Activated CD8-positive, alpha-beta memory T cell treated with anti-CD3 and anti-CD28 coated beads, Interleukin-2, amount 50 U/mL, for 4 hours (primary cell): ENCODE measurements at places on chromosomes 4 and X.

DNA sequence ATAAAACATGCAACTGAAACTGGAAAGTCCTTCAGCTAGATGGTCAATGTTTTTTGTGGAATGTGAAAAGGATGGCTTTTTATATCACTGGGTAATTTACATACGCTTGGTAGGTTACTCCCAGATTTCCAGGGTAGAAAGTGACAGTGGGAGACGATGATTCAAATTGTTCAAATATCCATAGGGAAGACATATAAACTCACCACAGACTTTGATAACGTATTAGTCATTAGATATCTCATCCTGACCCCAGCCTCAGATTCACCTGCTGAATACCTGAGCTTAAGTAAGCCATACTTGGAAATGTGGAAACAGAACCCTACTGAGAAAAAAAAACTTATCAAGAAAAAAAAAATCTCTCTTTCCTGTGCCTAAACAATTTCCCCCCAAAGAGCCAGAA is 169.4 kb downstream of the ZNF674 start:
- DNase-seq = no peak

- no peak for DNase-seq
Observed at GRCh38 chr4:1075809-1076699, 37.3 kb downstream of the RNF212 start.

DNA sequence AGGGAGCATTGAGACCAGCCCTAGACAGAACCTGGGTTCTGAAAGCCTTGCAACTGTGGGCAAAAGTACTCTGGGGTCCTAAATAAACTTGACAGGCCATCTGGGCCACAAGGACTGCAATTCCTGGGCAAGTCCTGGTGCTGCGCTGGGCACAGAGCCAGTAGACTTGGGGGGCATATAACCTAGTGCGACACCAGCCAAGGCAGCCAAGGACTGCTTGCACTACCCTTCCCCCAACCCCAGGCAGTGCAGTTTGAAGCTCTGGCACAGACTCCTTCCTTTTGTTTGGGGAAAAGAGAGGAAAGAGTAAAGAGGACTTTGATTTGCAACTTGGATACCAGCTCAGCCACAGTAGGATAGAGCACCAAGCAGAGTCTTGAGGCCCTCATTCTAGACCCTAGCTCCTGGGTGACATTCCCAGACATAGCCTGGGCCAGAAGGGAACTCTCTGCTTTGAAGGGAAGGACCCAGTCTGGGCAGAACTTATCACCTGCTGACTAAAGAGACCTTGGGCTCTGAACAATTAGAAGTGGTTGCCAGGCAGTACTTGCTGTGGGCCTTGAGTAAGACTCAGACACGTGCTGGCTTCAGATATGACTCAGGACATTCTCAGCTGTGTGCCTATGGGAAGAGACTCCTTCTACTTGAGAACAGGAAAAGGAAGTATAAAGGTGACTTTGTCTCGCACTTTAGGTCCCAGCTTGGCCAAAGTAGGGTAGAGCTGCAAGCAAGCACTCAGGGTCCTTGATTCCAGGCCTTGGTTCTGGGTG is 522.8 kb downstream of the GLUD2 start:
- no peak for DNase-seq

DNA sequence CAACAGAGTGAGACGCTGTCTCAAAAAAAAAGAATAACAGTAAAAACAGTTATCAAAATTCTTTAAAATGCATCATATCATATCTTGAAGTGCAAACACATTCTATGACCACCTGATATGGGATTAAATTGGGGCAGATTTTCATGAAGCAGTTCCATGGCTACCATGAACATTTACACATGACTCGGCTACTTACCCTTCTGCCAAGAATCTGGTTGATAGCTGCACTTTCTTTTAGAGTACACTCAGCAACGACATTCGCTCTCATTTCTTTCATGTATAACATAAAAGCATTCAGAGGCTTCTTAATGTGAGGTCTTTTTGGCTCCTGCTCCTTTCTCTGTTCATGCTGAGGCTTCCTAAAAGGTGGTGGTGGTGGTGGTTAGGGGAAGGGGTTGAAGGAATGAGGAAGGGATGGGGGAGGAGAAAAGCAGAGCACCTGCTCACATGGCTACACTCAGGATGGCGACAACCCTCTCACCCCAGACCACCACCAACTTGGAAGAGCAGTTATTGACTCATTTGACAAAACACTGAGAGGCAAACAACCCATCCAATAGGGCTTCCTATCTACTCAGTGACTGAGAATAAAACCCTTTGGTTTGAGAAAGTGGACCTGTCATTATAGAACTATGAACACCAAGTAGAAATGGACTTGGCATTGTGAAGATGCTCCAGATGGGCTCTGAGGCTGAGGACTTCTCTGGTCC is 88.5 kb downstream of the HADH start:
- DNase-seq = no peak

GRCh38 chrX:39956803-39957394 is 140.9 kb downstream of the BCOR start:
- DNase-seq = no peak

DNA sequence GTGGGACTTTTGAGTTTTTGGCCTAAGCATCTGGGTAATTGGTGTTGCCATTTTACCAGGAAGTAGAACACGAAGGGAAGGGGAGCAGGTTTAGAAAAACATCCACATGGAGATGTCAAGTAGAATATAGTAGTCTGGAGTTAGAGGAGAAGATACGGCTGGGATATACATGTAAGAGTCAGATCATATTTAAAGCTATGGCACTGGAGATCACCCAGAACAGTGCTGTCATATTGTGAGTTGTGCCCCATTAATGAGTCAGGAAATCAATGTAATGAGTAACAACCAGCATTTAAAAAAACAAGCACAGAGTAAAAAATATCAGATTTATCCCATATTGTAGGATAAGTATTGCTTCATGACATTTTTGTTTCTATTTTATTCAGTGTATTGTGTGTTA is 4.2 kb downstream of the GSTCD start:
- DNase-seq = no peak

DNA sequence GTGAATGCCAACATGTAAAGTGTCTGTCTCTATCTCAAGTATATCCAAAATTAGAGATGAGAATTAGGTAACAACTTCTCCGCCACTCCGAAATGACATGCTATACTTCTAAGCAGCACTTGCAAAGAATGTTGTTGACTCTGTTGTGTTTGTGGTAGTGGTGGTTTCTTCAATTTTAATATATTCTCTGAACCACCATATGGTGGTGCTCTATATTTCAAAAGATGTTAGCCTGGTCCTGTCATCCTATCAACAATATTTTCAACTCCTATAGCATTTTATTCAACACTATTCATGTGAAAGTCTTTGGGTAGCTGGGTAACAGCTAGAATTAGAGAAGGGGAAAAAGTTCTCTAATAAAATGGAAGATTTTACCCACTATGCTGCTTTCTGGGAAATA is 1622.8 kb upstream of the IGFBP7 start:
- DNase-seq = no peak

GRCh38 chr4:155954118-155954685 is 536 bp upstream of the CTSO start:
- no peak for DNase-seq
